Cardiac fibroblast (primary cell): ENCODE measurements at places on chromosomes 4 and X.

GRCh38 chr4:161714931-161715330 is 448.9 kb downstream of the FSTL5 start:
- no peak for DNase-seq

GRCh38 chrX:49761481-49761880 is 65.7 kb upstream of the PAGE1 start:
- DNase-seq: peak; percentile 18

DNA sequence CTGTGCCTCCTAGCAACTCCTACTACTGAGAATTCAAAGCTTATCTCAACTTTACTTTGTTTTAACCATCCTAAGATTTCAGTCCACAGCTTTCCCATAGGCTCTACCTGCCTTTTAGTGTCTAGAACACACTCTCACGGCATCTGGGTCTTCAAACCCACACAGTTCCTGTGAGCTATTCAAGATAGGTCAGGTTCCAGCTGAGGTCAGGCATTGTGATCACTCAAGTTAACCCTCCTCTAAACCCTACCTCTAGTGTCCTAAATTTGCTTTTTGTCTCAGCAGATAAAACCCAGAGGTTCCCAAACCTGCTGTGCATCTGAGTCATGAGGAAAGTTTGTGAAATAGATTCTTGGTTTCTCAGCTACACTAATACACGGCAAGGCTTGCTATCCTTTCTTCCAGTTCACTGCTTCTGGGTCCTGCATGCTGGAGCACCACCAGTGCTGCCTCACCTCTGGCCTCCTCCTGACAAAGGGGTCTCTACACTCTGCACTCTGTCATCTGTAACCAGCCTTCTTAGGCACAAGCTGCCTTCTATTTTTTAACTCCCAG is 324.6 kb upstream of the MAGEB2 start:
- DNase-seq: no peak

DNA sequence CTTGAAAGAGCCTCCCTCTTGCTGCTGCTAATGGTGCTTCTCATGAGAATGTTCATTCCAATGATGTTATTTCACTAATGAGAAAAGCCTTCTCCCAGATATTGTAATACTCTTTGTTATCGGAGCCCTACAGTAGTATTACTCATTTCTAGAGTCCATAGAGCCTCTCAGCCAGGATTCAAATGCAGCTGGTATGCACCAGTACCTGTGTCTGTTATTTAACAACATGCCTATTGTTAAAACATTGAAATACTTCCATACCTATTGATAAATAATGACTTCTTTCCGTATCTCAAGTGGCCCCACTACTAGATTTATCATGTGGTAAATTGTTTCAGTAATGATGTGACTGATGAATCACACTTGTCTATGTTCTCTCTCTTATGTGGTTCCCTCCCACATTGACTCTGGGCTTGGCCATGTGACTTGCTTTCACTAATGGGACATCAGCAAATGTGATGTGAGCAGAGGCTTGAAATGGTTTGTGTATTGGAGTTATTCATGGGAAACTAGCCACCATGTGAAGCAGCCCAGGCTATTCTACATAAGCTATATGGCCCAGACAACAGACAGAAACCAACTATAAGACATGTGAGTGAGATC is 207.6 kb downstream of the THOC2 start:
- DNase-seq: no peak

DNA sequence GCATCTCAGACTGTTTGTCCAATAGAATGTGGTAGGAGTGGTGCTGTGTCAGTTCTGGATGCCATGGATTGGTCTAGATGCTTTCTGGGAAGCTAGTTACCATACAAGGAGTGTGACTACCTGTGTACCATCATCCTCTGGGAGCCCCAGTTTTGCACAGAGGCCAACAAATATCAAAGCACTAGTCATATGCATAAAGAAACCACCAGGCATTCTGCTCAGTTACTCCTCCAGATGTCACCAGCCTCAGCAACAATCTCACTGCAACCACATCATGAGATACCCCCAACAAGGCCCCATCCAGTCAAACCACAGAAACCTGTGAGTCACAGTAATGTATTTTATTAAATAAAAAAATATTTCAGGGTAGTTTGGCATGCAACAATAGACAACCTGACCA is 435.8 kb upstream of the CPEB2 start:
- peak; percentile 25 for DNase-seq

- no peak for DNase-seq
These were observed 1230.4 kb downstream of the PCDH18 start for GRCh38 chr4:136301749-136302495.

- DNase-seq: no peak
These were observed 56.2 kb downstream of the PHEX start for GRCh38 chrX:22088326-22088725.

DNA sequence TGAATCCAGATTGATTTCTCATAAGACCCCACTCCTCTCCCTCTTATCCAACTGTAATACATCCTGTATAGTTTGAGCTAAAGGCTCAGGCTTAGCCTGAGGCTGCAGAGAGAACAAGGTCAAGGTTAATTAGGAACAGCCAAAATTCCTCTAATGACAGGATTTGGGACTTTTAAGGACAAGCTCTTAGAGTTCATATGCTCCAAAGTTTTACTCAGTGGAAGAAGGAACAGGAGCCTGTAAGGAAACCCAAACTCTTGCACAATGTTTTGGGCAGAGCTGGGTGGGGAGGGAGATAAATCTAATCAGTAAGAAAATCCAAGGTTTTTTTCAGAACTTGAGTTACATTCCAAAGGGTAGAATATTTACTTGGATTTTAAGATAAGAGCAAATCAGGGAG is 238.8 kb downstream of the QDPR start:
- no peak for DNase-seq

DNA sequence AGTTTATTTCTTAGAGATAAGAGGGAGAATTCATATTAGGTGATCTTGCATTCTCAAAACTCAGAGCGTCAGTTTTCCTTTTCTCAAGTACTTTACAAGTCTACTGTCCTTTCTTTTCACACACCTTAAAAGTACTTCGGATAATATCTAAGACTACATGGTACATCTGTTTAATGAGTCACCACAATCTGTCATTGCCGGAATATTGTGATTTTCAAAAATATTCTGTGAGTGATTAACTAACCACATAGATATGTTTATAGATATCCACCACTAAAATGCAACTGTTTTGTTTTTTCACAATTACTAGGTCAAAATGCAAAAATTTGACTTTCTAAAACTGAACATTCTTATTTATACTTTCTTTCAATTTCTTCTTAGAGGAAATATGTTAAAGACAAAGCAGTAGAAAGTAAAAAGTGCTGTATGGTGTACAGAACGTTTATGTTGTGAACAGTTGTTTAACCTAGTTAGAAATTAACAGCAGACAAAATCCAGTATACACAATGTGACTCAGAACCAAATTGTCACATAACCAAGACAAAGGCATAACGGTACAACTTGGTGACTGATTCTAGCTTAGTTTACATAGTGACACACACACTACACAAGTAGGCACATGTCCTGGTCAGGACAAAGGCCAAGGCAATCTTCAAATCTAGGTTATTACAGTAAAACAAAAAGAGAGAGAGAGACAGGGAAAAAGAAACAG is 482.9 kb downstream of the NAF1 start:
- peak; percentile 0 for DNase-seq

GRCh38 chr4:82900066-82900410 is 497 bp upstream of the THAP9 start:
- no peak for DNase-seq

DNA sequence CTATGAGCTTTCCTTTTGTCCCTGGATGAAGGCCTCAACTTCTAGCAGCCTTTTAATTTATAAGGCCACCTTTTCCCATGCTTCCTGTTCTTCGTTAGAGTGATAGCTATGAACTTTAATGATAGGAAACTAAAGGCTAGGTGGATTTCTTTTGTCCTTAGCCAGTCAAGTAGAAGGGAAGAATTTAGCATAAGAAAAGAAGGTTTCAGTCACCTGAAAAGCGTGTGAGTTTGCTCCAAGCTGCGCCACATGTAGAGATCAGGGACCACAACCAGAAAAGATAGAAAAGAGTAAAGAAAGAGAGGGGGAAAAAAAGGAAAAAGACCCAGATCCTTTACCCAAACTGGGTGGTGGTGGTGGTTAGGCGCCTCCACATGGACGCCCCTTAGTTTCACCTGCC is 28.6 kb downstream of the LUZP4 start:
- no peak for DNase-seq

DNA sequence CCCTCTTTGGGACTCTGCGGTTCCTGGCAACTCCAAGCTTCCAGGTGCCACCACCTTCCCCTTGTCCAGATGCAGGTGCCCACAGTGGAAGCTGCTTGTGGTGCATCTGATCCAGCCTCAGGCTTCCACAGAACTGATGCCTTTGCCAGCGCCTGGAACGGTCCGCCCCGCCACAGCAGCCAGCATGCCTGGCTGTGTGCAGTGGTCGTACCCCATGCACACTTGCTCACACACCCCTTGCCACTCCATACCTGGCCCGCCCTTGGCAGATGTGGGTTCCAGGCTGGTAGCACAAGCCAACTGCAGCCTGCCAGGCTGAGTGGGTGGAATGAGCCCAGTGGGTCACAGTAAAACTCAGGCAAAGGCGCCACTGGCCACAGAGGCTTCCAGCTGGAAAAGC is 240.5 kb downstream of the PPP4R3C start:
- DNase-seq: no peak

DNA sequence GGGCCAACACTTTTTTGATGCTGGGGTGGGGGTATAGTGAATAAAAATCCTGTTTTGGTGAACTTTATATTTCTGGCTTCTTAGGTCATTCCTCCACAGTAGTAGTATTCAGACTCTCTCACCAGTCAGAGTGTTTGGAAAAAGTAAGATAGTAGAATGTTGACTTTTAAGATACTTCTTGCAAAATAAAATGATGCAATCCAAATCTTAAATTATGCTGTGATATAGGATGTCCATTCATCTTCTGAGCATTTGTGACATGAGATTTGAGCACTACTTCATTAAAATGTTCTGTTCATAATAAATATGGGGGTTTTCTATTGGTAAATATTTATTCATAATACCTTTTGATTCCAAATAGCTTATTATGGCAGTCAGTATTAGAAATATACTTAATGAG is 70.1 kb downstream of the BMP2K start:
- DNase-seq: peak; percentile 18

GRCh38 chr4:125801373-125801772 is 486.6 kb downstream of the FAT4 start:
- no peak for DNase-seq

DNA sequence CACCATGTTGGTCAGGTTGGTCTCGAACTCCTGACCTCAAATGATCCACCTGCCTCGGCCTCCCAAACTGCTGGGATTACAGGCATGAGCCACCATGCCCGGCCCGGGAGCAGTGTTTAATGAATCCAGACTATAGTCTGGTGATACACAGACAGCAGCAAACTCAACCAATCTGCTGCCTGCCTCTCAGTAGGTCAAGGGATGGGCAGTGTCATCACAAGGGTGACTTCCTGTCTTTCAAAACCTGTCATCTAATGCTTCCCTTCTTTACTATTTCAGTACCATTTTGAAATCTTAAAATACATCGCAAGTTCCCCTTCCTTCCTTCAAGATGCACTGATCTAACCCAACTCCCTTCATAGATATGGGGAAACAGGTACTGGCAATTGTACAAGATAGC is 8.4 kb downstream of the RPL39 start:
- no peak for DNase-seq

- DNase-seq: no peak
These were observed 13.1 kb downstream of the DCHS2 start for GRCh38 chr4:154478547-154478946.

GRCh38 chr4:19707876-19708275 is 543.8 kb upstream of the SLIT2 start:
- DNase-seq: peak; percentile 28

- peak; percentile 20 for DNase-seq
These were observed 871 bp upstream of the HPGD start for GRCh38 chr4:174523025-174523693.

GRCh38 chr4:174332741-174333493 is 49.2 kb downstream of the CEP44 start:
- DNase-seq: peak; percentile 46

- peak; percentile 73 for DNase-seq
These were observed 317.8 kb upstream of the GALNT7 start for GRCh38 chr4:172850838-172851237.

- DNase-seq: peak; percentile 73
These were observed 31.2 kb upstream of the MCF2 start for GRCh38 chrX:139739138-139739537.

DNA sequence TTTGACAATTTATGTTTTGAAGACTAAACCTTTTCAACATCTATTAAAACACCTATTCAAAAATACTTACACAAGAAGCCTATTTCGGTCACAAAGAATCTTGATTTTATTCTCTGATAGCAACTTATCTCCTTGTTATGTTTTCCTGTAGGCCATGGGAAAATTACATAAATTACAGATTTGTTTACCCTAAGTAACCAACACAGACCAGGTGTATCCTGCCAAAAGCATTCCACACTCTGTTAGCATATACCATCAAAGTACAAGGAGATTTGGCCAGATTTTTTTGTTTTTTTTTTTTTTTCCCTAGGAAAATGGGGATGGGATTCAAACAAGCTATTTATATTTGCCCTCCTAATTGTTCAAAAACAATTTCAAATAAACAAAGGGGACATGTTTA is 497.9 kb upstream of the MAGEB18 start:
- DNase-seq: no peak

DNA sequence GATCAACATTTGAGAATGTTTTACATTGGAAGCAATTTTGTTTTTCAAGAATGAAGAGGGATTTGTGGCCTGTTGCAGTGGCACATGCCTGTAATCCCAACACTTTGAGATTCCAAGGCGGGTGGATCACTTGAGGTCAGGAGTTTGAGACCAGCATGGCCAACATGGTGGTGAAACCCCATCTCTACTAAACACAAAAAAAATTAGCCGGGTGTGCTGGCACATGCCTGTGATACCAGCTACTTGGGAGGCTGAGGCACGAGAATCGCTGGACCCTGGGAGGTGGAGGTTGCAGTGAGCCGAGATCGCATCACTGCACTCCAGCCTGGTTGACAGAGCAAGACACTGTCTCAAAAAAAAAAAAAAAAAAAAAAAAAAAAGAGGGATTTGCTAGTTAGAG is 127.8 kb downstream of the RPA4 start:
- DNase-seq: no peak

DNA sequence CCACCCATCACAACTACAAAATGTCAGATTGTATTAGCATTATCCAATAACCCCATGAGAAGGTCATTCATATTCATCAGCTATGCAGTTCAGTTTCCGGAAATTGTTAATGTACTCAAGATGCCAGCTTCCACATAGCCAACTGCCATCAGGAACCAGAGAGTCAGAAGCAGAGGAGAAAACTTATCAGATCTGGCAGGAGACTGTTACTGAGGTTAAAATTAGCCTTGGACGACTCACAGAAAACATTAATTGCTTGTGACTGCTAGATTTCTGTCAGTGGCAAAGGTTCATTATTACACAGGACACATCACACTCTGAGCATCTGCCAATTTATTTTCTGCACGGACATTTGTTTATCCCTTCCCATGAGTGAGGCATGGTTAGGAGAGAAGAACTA is 352.8 kb downstream of the DHRSX start:
- DNase-seq: no peak

DNA sequence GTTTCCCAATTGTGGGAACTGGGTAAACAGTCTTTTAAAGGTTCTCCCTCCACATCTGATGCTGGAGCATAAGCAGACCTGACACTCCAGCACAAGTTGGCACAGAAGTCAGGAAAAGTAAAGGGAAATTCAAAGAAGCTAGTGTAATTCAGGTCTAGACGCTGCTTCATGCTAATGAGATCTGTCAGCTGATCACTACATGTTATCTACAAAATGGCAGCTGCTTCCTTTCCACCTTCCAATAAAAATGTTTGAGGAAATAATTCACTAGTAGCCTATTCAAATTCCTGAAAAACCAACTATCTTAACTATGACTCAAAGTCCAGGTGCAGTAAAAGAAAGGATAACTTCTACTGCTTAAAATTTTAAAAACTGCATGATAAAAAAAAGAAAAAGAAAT is 29.3 kb downstream of the DCAF8L2 start:
- DNase-seq: peak; percentile 34
